ENCODE measurements at places on chromosomes 5 and 9. TPM values are rescaled to one million over a fixed set of nuclear protein-coding genes. Genes with fewer than 3 reads are reported as not detected.

DNA sequence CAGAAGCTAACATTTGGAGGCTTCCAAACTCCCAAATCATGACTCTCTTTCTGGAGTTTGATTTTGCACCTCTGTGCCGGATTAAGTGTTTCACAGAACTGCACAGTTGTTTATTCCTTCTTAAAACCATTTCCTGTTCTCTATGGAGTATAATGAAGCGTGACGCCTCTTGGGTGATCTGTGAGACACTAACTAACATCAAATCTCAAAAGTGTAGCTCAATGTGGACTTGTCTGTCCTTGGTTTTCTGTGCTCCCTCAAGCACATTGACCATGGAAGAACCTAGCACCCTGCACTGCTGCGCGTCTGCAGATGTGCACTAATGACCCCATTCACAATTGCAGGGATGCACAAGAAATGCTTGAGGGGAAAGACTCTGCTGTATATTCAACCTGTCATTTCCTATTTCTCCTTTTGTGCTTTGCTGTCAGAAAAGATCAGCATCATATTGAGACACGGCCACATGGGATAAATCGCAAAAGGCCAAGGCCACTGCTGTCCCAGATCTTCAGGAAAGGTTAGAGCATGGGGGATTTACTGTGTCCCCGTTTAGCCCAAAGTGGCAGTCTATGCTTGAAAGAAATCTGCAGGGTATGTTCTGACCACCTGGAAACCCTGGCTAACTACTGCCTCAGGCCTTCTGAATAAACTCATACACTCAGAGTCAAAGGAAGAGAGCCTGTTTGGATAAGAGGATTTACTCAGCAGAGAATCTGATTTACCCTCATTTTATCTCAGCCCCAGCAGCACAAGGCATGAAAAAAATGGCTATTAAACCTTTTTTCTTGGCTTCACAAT lies 109.6 kb downstream of the BAAT start:
- no peak for DNase-seq

The C1QTNF2 gene
- total RNA-seq = 5.7 TPM

DNA sequence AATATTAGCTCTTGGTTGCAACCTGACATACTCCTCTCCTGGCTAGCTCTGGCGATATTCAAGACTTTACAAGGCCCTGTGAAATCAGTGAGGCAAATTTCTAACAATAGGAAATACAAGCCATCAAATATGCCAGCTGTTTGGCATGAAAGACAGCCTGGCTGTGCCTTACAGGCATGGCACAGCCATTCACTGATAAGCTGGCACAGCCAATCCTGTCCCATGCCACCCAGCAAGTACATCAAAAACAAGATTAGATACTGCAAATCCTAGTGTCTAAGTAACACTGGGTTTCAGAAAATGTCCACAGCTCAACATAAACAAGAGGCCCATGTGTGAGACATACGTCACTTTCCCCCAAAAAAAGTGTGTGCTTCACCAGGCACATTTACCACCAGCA lies 1045.8 kb upstream of the DMAC1 start:
- DNase-seq = no peak

GRCh38 chr9:6218099-6218502 lies 2.5 kb downstream of the IL33 start:
- no peak for DNase-seq

The TUSC1 gene
- total RNA-seq = not detected

GRCh38 chr9:7239708-7240107 lies 481.9 kb downstream of the KDM4C start:
- no peak for DNase-seq

All from SJSA1 (cell line).